Right hindlimb (tissue), 1 donor: ENCODE measurements at places on chromosomes 4 and X.

GRCh38 chr4:16896881-16897750 lies 1.3 kb downstream of the LDB2 start:
- no peak for DNase-seq

DNA sequence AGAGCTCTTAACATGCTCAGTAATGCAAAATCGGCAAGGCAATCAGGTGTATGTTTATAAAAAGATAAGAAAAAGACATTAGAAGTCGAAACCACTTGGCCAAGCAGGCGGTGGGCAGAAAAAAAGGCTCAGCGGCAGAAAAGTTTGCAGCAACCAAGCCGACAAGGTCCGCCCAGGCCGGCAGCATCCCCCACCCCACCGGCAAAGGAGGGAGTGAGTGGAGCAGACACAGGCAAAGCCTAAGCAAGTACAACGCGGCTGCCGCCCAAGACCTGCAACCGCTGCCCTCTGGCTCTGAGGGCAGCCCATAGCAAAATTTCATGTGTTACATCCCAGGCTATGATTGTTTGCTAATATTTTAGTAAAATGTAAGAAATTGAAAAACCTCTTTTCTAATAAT lies 125.4 kb upstream of the ZCCHC13 start:
- DNase-seq, result no peak

DNA sequence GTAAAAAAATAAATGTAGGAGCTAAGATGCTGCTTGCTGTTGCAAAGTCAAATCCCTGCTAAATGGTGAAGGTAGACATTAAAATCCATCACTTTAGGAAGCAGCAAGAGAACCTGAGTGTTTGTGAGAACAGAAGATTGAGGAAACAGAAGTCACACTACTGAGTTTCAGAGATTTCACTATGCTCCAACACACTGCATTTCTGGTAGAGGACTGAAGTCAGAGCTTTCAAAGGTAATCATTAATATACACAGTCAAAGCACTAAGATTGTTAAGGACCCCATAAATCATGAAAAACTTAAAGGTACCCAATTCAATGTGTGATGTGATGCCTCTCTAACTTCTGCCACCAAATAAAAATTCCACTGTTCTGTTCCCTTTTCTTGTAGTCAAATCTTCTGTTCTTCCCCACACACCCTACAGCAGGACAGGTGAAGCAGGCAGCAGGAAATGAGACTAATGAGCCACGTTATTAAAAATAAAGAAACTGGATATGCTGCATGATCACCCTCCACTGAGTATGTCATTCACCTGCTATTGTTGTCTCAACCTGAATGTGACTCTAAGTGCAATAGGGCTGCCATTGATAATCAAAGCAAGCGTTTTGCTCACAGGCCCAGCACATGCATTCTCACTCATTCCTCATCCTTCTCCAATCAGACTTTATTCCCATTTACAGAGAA lies 28.9 kb upstream of the APELA start:
- DNase-seq, result no peak

- no peak for DNase-seq
These were observed 8.0 kb downstream of the KLF3 start for GRCh38 chr4:38672074-38672396.

DNA sequence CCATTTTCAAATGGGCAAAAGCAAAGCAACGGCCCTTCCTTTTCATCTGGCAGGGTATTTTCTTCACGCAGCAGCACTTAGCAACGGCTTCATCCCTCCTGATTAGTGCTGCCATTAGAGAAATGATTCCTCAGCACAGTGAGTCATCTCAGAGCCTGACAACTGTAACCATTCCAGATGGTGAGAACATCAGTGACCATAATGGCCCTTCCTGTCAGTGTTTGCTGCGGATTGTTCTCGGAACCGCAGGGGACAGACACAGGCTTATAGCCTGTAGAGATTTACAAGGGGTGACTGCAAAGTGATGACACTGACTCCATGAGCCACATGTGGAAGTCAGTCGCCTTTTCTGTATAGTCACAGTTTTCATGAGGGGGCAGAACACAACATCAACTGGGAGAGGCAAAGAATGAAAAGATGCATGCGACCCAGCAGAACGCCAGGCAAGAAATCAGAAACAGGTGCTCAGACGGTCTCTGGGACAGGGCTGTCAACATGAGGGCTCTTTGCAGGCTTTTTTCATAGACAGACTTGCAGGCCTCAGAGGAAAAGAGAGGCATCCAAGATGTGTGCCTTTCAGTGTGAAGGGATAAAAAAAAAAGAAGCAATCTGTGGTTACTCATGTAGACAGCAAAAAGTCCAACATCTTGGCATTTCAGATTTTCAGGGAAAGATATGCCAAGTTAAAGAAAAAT lies 69.9 kb upstream of the FBXW7 start:
- peak; percentile 40 for DNase-seq
